Pons (tissue), 1 donor: ENCODE measurements at places on chromosomes 4 and X.

- no peak for DNase-seq
Observed at GRCh38 chrX:115214605-115215004, 19.3 kb downstream of the LRCH2 start.

GRCh38 chrX:17042037-17042436 lies 95.6 kb downstream of the REPS2 start:
- no peak for DNase-seq

DNA sequence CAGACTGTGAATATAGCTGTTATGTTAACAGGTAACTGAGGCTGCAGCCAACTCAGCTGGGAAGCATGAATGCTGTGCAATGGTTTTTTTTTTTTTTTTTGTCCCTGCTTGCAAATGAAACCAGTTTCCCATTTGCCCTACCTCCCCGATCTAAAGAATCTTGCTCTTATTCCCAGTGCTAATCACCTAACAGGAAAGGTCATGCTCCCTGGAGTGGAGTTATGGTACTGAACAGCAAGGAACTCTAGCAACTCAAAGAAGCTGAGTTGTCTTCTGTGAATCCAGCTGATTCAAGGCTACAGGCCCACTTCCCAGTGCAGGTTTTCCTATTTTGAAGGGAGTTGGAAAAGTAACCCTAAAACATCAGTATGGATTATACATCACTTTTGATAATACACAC lies 52.1 kb downstream of the HTR2C start:
- DNase-seq: no peak

DNA sequence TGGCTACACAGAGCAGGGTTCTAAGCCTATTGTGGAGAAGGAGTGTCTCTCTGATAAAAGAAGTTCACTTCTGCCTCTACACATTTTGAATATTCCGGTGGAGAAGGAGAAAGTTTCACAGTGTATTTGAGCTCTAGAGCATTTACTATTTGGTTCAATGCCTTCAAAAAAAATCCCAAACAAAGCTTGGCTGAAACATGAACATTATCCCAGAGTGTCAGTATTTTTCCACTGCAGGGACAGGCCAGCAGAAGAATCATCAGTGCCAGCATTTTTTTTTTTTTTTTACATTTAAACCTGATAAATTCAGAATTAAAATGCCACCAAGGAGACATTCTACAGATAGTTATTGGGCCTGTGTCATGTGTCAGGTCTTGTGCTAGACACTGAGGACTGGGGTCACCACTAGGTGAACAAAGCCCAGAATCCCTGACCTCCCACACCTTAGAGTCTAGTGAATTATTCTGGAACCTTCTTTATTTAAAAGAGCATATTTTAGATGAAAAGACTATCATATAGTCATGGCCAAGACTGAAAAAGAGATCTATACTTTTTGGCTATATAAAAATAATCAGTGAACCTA lies 48.0 kb upstream of the NAP1L5 start:
- DNase-seq: no peak

DNA sequence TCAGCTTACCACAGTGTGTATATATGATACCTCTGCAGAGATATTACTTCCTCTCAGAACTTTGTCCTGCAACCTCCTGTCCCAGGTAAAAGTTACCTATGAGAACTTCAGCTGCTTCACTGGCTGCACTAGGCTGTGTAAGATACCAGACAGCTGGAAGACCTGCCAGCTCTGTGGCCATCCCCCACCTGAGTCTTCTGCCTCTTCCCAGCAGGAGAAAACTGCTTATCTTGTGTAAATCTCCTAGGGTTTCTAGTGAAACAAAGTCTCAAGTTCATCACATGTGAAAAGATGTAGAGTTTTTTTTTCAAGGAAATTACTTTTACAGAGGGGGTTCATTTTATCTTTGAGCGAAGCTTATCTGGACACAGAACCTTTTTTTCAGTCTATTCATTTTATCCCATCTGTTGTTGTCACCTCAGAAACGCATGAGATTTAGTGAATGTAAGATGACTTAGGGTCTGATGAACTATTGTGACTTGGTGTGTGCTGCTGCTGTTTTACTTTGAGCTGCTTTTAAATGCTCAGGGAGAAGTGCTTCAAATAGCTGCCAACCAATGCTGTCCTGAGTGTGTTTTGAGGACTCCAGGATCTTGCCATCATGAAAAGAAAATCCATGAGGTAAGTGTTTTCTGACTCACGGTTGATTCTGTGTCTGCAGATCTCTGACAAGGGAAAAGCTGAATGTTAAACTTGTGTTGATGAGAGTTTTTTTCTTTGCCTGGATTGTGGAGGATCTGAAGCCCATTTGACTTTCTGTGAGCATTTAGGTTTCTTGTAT lies 187.8 kb downstream of the FRAS1 start:
- no peak for DNase-seq

DNA sequence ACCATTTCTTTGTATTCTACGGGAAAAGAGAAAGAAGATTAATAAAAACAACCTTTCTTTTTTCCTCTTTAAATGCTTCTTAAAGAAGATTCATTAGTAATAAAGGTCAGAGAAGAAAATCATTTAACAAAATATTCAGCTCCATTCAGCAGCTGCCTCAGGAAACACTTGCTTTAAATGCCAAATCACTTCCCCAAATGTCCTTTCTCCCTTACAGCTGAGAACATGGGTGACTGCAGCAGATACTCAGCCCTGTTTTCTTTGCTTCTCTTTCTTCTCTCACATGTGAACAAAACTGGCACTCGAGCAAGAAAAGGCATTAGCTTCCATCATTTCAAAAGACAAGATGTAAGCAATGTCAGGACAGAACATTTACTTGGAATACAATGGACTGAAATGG lies 120.2 kb downstream of the INPP4B start:
- DNase-seq: no peak

GRCh38 chr4:70297576-70297975 lies 37.2 kb upstream of the CABS1 start:
- DNase-seq: no peak

GRCh38 chr4:33349376-33349775 lies 2629.2 kb downstream of the PCDH7 start:
- no peak for DNase-seq

- no peak for DNase-seq
Observed at GRCh38 chrX:18898492-18898891, 85.4 kb downstream of the PHKA2 start.

DNA sequence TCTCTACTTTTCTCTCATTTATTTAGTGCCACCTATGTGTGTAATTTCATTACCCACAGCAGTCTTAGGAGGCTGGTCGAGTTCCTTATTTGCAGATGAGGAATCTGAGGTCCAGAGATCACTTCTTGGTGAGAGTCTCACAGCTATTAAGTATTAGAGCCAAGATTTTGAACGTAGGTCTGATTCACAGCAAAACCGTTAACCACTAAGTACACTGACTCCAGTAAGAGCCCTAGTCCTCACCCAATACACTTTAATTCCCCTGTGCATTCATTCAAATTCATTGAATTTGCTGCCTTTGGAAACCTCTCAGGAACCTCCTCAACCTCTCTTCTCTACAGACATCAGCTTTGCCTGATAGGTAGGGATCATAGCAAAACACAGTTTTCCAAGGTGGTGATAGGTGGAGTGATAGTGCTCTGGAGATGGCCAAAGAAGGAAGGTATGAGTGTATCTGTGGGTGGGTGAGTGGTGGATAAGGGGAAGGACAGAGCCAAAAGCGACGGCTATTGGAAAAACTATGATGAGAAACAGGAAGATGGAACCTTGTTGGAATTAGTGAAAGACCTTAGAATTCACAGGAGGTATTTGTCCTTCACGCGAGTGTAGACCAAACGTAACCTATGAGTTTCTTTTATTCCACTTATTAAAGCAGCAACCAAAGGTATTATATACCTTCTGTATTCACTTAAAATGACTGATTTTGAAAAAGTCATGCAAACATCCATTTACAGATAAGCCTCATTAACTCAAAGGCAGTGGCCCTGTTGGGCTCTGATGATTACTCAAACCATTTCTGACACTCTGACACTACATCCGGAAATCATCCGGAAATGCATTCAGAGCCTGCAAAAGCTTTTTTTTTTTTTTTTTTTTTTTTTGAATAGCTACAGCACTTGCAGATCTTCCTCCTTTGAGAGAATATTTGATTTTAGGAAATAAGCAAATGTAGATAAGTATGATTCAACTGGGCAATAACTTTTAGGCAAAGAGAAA lies 6.3 kb downstream of the FMR1 start:
- DNase-seq: no peak

DNA sequence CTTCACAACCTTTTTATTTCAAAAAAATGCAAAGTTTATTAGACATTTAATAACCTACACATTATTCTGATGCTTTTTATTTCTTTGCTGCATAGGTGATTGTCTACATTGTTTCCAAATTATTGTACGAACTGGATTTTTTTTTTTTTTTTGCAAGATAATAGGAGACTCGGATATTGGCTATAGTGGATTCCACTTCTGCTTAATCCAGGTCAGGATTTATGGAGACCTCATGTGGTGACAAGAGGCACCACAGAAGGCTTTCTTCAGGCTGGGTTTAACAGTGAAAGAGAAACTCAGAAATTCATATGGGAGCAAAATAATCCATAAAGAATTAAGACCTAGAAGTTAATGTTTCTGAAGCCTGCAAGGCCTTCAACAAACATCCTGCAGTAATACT lies 2.4 kb upstream of the SLIT2 start:
- DNase-seq: peak; percentile 31

- no peak for DNase-seq
Observed at GRCh38 chr4:139852612-139853269, 187.1 kb downstream of the MGST2 start.

- no peak for DNase-seq
Observed at GRCh38 chrX:72123471-72124185, 8.1 kb downstream of the RTL5 start.

GRCh38 chr4:169971456-169972015 lies 54.7 kb downstream of the MFAP3L start:
- peak; percentile 71 for DNase-seq

- DNase-seq: peak; percentile 18
Observed at GRCh38 chr4:48445704-48446103, 37.4 kb upstream of the SLC10A4 start.

DNA sequence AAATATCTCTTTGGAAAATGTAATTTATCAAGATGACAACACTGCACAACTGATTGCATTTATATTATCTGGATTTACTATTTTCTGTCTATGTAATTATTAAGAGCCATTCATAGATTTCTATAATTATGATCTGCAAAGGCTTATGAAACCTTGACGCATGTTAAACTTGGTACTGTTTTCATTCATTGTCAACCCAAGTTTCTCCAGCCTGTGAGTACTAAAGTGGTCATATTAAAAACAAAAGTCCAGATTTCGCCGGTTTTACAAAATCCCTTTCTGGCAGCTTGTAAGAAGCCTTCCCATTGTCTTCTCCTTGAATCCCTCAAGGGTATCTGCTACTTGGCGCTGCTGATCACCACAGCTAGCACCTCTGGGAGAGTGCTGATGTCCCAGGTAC lies 19.7 kb upstream of the GRPR start:
- DNase-seq: no peak

DNA sequence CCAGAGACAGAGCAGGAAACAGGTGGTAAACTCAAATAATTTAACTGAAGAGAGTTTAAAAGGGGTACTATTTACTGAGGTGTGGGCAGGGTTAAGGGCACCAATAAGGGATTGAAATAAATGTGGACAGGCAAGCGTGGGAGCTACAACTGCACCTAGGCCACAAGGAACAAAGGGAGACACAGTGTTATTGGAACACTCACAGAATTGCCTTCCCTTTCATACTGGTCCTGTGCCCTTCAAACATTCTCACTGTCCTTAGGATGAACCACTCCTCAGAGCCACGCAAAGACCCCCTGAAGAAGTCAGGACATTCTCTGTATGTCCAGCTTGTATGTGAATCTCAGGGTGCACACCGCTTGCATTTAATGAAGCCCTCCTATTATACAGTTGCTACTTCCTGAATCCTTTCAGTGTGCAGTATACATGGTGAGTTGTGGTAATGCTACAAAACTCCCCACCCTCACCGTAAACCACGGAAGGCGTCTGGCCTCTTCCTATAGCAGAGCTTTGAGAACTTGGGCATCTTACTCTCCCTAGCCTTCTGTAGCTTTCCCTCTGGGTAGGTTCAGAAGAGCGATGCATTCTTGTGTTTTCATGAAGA lies 9.6 kb upstream of the MRPL1 start:
- no peak for DNase-seq

DNA sequence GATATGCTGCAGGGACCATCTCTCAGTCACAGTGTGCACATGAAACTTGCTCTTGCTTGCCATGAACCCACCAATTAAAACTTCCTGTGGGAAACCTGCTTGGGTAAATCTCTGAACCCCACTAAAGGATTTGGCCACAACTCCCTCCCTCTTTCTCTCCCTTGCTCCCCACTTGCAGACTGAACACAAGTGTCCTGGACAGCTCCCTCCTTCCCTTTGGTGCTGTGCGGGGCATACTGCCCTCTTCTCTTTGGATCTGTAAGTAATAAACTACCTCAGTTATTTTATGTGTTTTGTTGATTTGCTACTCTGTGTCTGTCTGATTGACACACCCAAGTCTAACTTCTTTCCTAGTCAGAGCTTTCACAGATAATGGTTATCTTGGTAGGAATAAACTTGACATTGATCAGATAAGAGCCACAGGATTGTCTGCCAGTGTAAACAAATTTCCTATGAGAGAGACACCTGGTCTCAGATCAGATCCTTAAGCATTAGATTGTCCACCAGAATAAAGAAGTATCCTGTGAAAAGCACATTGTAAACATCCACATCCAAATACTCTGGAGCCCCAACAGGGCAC lies 41.8 kb downstream of the SULT1E1 start:
- no peak for DNase-seq

DNA sequence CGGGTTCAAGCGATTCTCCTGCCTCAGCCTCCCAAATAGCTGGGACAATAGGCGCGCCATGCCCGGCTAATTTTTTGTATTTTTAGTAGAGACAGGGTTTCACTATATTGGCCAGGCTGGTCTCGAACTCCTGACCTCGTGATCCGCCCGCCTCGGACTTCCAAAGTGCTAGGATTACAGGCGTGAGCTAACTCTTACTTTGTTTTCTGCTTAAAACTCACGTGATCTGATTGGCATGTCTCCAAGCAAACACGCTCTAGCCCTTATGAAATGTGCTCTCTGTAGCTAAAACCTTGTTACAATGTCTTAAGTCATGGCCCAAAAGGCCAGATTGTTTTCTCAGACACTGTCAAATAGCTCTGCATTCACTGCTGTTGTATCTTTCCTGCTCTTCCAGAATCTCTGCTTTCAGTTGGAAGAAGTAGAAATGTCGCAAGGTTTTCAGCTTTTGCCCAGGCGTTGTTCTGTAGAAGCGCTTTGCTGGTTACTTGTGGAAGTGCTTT lies 39.7 kb upstream of the OGT start:
- peak; percentile 11 for DNase-seq
